ENCODE measurements at places on chromosomes 3 and 15.
A peak's percentile ranks its signal among the peaks of the same experiment; 100 is the strongest.

DNA sequence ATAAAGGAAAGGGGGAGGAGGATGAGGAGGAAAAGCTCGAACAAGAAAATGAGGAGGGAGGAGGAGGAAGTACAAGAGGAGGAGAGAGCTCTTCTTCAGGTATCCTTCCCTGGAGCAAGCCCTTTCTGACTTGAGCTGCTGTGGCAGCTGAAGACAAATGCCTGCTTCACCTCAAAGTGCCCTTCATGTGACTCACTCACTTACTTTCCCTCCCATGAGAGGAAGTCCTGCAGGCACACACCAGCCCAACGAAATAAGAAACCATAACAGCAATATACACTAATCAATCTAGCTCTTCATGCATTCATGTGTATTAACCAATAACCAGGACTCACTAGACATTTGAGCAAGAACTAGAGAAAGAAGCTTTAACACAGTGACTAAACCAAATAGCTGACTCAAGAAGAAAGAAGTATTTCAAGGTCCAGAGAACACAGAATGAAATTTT is 251.9 kb downstream of the IGSF11 start:
- DNase-seq, result no peak

GRCh38 chr15:66018488-66018797 is 149.2 kb downstream of the RAB11A start:
- DNase-seq, result no peak

- DNase-seq, result no peak
Observed at GRCh38 chr15:51240066-51240465, 98.3 kb downstream of the CYP19A1 start.

DNA sequence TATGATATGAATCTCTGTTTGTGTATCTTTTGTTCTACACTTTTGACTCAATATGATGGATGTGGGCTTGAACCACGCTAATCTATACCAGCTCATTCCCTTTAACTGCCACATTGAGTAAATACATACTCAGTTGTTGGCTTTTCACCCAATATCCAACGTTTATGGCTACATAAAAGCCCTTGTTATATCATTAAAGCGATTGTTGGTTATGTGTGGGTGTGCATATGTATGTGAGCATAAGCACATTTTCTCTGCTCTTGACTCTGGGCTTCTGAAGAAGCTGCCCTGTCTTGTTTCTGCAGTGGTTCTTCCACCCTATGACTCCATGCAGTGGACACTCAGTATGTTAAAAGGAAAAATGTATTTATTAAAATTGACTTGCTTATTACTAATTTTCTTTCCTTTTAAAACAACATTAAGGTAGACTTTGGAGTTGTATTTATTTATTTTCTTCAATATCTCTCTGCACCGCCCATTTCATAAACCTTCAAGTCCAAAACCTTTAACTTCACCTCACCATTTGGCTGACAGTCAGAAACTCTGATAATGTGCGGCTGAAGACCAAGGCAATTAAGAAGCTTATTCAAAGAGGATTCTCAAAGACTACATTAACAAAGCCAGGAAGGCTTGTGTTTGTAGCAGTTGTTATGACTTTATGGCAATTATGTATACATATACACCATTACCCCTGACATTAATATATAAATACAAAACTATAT is 156.1 kb downstream of the THRB start:
- DNase-seq, result no peak

- DNase-seq, result peak; percentile 73
Observed at GRCh38 chr15:74616366-74616939, 817 bp downstream of the CLK3 start.

DNA sequence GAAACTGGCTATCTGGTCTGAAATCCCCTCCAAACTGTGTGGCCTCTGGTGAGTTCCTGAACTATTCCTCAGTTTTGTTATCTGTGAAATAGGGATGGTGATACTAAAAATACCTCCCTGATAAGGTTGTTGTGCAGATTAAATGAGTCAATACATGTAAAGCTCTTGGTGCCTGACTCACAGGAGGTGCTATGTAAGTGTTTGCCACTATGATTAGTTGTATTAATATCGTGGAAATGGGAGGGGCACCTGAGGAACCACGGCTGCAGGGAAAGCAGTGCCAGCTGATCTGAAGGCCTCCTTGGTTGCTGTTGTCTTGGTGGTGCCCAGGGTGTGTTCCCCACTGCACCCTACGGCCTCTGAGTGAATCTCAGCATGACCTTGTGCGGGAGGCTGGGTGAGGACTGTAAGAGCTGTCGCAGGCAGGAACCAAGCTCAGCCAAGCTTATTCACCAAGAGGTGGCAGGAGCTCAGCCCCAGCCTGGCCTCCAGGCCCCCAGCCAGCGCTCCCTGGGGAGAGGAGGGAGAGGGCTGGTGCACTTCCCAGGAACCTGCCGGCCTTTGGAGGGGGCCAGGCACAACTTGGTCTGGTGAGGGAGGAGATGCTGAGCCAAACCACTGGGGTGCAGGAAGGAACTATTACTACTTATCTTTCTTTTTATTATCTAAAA is 44.8 kb upstream of the CCDC174 start:
- DNase-seq, result no peak

Measured in EL (cell line).